ENCODE measurements at places on chromosomes 11 and 22. TPM values are rescaled to one million over a fixed set of nuclear protein-coding genes. Genes with fewer than 3 reads are reported as not detected.

The FADS2 gene
- 416 TPM for total RNA-seq

GRCh38 chr11:21659961-21660360 lies 532.9 kb upstream of the ANO5 start:
- H3K4me3 ChIP-seq: no peak overlapping the region
- DNase-seq: no peak
- H3K27me3 ChIP-seq: no peaks in the 10 kb centered on the region
- H3K27ac ChIP-seq: no peak overlapping the region
- H3K36me3 ChIP-seq: no peaks in the 10 kb centered on the region

The KCTD14 gene
- 0.21 TPM for total RNA-seq

GRCh38 chr22:47168900-47169800 lies 406.7 kb downstream of the TBC1D22A start:
- no peak for DNase-seq

GRCh38 chr11:132621976-132622580 lies 910.2 kb downstream of the OPCML start:
- H3K4me1 ChIP-seq: no peaks in the 10 kb centered on the region
- no peaks in the 10 kb centered on the region for H3K36me3 ChIP-seq
- no peak overlapping the region for H3K27ac ChIP-seq
- peaks cover 2% of the 10 kb centered on the region for H3K27me3 ChIP-seq
- no peak for DNase-seq

DNA sequence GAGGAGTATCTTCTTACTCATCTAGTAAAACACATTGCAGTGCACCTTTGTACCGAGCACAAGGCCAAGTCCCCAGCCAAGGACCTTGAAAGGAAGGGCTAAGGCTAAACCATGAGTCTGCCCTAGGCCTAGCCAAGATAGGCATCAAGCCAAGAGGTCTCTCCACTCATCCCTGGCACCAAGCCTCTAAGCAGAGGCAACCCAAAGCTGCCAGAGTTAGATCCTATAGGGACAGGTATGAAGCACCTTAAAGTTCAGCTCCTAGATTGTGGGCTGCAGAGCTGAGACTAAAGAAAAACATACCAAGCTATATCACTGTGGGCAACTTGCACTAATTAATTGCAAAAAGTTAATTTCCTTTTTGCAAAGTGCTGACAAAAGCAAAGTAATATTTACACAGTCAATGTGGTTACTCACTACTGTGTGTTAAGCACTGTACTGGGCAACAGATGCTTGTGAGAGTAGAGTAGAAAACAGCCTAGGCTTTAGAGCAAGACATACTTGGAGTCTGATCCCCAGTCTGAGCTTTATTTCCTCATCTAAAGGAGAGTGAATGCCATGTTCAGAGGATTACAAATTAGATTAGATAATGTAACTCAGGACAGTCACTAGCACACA lies 7.2 kb downstream of the COA4 start:
- peaks cover 6% of the 10 kb centered on the region for H3K4me1 ChIP-seq
- no peak overlapping the region for H3K27ac ChIP-seq
- H3K4me3 ChIP-seq: no peak overlapping the region
- peaks cover 28% of the 10 kb centered on the region for H3K36me3 ChIP-seq
- no peak for DNase-seq

DNA sequence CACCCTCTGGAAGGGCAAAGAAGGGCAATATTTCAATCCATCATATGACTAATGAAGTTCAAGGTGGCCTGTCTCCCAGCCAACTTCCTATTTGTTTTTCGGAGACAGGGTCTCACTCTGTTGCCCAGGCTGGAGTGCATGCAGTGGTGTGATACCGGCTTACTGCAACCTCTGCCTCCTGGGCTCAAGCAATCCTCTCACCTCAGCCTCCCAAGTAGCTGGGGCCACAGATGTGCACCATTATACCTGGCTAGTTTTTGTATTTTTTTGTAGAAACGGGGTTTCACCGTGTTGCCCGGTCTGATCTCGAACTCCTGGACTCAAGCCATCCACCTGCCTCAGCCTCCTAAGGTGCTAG lies 13.4 kb downstream of the ABTB2 start:
- no peak for DNase-seq
- peaks cover 26% of the 10 kb centered on the region for H3K4me1 ChIP-seq
- no peak overlapping the region for H3K27ac ChIP-seq
- H3K4me3 ChIP-seq: no peak overlapping the region

- no peak overlapping the region for H3K27ac ChIP-seq
- no peak overlapping the region for H3K4me3 ChIP-seq
Measured at GRCh38 chr11:125504580-125504979, 8.5 kb upstream of the FEZ1 start.

DNA sequence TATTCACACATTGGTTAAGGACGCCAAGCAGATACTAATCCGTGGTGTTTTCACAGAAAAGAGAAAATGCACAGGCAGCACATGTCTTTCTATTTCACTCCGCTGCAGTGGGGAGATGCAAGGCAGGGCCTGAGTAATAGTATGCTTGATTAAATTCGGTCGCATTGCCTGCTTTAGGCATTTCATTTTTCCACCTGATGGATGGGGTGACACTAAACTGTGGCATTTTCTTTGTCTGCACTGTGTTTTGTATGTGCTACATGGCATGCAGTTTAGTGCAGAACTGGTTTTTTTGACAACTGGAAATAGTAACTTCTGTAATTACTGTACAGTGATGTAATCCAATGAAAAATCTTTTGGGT lies 94.9 kb downstream of the SLC17A6 start:
- H3K27ac ChIP-seq: no peak overlapping the region
- no peak for DNase-seq
- H3K4me3 ChIP-seq: no peak overlapping the region
- no peaks in the 10 kb centered on the region for H3K36me3 ChIP-seq
- peaks cover 6% of the 10 kb centered on the region for H3K4me1 ChIP-seq

GRCh38 chr11:129694538-129694937 lies 121.1 kb upstream of the TMEM45B start:
- no peak for DNase-seq
- H3K4me3 ChIP-seq: no peak overlapping the region
- no peak overlapping the region for H3K27ac ChIP-seq
- peaks cover 7% of the 10 kb centered on the region for H3K4me1 ChIP-seq

The MISFA gene
- total RNA-seq: not detected

GRCh38 chr11:88631497-88631896 lies 294.0 kb upstream of the CTSC start:
- no peak overlapping the region for H3K4me3 ChIP-seq
- no peak overlapping the region for H3K27ac ChIP-seq
- no peaks in the 10 kb centered on the region for H3K27me3 ChIP-seq
- no peaks in the 10 kb centered on the region for H3K4me1 ChIP-seq

GRCh38 chr22:19526702-19527111 lies 2.5 kb upstream of the CLDN5 start:
- no peak overlapping the region for H3K27ac ChIP-seq
- H3K4me1 ChIP-seq: peaks cover 16% of the 10 kb centered on the region

The EFCAB6 gene
- 0.39 TPM for total RNA-seq

The ROBO3 gene
- 10.5 TPM for total RNA-seq

DNA sequence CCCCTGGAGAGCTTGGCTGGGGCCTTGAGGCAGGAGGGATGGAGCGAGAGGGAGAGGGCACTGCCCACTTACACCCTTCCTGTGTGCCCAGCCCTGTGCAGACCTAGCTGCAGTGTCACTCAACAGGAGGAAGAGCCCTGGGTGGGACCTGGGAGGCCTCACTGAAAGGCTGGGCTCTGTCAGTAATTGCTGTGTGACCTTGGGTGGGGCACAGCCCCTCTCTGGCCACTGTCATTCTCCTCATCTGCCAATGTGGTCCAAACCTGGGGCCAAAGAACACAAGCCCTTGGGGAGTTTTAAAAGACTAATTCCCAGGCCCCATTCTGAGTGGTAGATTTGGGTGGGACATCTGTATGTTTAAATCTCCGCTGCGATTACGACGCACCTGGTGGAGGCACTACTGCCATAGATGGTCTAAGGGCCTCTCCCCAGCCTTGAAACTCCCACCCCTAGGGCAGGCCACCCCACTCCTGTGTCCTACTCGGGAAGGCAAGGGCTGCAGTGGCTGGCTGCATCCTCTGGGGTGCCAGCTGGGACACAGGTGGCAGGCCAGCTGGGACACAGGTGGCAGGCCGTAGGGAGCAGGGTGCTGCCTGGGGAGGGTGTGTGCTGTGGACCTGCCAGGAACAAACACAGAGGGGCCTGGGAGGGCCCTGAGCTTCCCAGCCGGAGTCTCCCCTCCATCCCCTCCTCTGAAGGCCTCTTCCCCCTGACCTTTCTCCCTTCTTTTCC lies 12.3 kb upstream of the SOX10 start:
- H3K27ac ChIP-seq: peak overlapping the region; percentile 48
- H3K4me3 ChIP-seq: no peak overlapping the region
- no peaks in the 10 kb centered on the region for H3K36me3 ChIP-seq
- H3K4me1 ChIP-seq: peaks cover 16% of the 10 kb centered on the region

DNA sequence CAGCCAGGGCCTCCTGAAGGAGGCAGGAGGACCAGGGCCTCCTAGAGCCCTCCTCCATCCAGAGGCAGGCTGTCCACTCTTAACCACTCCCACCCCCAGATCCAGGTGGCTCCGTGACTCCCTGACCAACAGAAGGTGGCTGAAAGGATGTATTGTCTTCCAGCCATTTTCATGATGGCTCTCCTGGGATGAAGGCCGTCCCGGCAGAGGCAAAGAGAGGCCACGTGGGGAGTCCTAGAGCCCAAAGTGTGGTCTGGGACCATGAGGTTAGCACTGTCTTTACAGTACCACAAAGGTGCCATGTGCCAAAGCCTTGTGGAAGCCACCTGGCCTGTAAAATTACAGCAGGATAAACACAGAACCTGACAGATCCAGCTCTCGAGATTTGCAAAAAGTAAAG lies 42.3 kb downstream of the DUSP8 start:
- no peak overlapping the region for H3K27ac ChIP-seq
- DNase-seq: no peak
- H3K27me3 ChIP-seq: no peaks in the 10 kb centered on the region
- H3K4me3 ChIP-seq: no peak overlapping the region
- H3K36me3 ChIP-seq: no peaks in the 10 kb centered on the region
- peaks cover 4% of the 10 kb centered on the region for H3K4me1 ChIP-seq

The LSP1 gene
- total RNA-seq: 477 TPM

GRCh38 chr11:114892381-114893197 lies 214.3 kb downstream of the NXPE2 start:
- DNase-seq: peak; percentile 25
- no peak overlapping the region for H3K27ac ChIP-seq
- no peak overlapping the region for H3K4me3 ChIP-seq
- H3K36me3 ChIP-seq: no peaks in the 10 kb centered on the region
- H3K4me1 ChIP-seq: no peaks in the 10 kb centered on the region

The OR8G5 gene
- total RNA-seq: not detected

- no peak for DNase-seq
- no peak overlapping the region for H3K4me3 ChIP-seq
- peaks cover 17% of the 10 kb centered on the region for H3K36me3 ChIP-seq
- H3K27me3 ChIP-seq: no peaks in the 10 kb centered on the region
Measured at GRCh38 chr11:129922674-129923073, 27.3 kb upstream of the NFRKB start.

- H3K27me3 ChIP-seq: no peaks in the 10 kb centered on the region
- no peak overlapping the region for H3K4me3 ChIP-seq
- H3K27ac ChIP-seq: no peak overlapping the region
- H3K4me1 ChIP-seq: no peaks in the 10 kb centered on the region
- no peak for DNase-seq
Measured at GRCh38 chr22:42758931-42759629, 38.4 kb upstream of the A4GALT start.

The BTBD18 gene
- not detected for total RNA-seq

DNA sequence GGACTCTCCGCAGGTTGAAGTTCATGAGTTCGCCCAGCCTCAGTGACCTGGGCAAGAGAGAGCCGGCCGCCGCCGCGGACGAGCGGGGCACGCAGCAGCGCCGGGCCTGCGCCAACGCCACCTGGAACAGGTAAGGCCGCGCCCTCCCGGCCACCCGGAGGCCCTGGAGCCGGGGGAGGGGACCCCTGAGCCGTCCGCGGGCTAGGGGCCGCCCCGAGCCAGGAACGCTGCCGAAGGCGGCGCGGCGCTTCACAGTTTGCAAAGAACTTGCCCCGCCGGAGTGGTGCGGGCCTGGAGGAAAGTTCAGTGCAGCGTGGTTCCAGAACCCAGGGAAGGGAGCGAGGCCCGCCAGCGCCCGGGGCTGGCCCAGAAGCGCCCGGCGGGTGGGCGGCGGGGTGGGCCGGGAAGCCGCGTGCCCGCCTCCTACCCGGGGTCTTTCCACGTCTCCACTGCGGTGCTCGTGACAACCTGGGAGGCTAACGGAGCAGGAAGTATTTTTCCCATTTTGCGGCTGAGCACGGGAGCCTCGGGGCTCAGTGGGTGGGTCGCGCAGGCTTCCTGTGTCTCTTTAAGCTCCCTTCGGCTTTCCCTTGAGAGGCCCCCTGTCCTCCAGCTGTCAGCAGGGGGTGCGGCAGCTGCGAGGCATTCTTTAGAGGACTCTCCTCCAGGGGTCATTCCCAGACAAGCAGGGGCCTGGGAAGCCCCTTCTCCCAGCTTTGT lies 635 bp downstream of the PRR5 start:
- peak overlapping the region; percentile 69 for H3K4me3 ChIP-seq
- H3K27ac ChIP-seq: no peak overlapping the region
- peaks cover 28% of the 10 kb centered on the region for H3K4me1 ChIP-seq
- no peaks in the 10 kb centered on the region for H3K27me3 ChIP-seq

- H3K27ac ChIP-seq: no peak overlapping the region
- DNase-seq: no peak
- H3K27me3 ChIP-seq: peaks cover 15% of the 10 kb centered on the region
- no peaks in the 10 kb centered on the region for H3K36me3 ChIP-seq
Measured at GRCh38 chr22:22798716-22799115, 88.9 kb upstream of the IGLL5 start.

GRCh38 chr11:59660621-59661020 lies 8.2 kb downstream of the PATL1 start:
- DNase-seq: no peak
- peaks cover 60% of the 10 kb centered on the region for H3K36me3 ChIP-seq
- H3K27me3 ChIP-seq: no peaks in the 10 kb centered on the region
- no peak overlapping the region for H3K4me3 ChIP-seq
- peaks cover 33% of the 10 kb centered on the region for H3K4me1 ChIP-seq

GRCh38 chr11:4826425-4826824 lies 5.3 kb downstream of the OR51F2 start:
- H3K36me3 ChIP-seq: no peaks in the 10 kb centered on the region
- no peaks in the 10 kb centered on the region for H3K4me1 ChIP-seq
- peaks cover 2% of the 10 kb centered on the region for H3K27me3 ChIP-seq
- no peak overlapping the region for H3K4me3 ChIP-seq
- no peak overlapping the region for H3K27ac ChIP-seq

The YWHAH gene
- 248 TPM for total RNA-seq

The CCDC87 gene
- total RNA-seq: 0.70 TPM

DNA sequence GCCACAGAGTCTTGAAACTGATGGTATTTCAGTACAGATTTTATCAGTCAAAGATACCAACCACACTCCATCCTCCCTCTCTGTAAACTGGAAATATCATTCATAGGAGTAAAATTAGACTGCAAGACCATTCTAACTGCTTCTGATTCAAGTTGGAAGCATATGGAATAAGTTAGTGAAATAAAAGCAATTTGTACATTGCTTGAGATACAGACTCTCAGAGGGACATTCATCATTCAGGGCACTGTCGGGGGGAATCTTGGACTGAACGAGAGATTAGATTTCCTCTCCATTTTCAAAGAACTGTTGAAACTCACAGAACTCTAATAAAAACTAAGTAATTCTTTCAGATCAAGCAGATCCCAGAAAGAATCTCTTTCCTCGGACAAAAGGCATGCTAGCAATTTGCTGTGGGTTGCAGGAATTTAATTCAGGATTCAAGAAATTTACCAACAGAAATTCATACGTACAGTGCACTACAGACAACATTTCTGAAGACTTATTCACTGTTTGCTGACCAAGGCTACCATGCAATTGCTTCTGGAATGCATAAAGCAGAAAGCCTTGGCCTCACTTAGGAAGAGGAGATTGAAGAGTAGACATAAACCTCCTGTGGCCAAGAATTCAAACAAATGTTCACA lies 34.1 kb downstream of the PAMR1 start:
- no peak overlapping the region for H3K27ac ChIP-seq
- H3K36me3 ChIP-seq: no peaks in the 10 kb centered on the region
- no peak for DNase-seq
- no peaks in the 10 kb centered on the region for H3K4me1 ChIP-seq
- H3K27me3 ChIP-seq: peaks cover 3% of the 10 kb centered on the region
- no peak overlapping the region for H3K4me3 ChIP-seq

The VPS11 gene
- total RNA-seq: 31.6 TPM
